Epithelial cell of prostate (primary cell): ENCODE measurements at places on chromosomes 7 and 10.

- DNase-seq, result no peak
These were observed 23.6 kb downstream of the PDLIM1 start for GRCh38 chr10:95267251-95267650.

DNA sequence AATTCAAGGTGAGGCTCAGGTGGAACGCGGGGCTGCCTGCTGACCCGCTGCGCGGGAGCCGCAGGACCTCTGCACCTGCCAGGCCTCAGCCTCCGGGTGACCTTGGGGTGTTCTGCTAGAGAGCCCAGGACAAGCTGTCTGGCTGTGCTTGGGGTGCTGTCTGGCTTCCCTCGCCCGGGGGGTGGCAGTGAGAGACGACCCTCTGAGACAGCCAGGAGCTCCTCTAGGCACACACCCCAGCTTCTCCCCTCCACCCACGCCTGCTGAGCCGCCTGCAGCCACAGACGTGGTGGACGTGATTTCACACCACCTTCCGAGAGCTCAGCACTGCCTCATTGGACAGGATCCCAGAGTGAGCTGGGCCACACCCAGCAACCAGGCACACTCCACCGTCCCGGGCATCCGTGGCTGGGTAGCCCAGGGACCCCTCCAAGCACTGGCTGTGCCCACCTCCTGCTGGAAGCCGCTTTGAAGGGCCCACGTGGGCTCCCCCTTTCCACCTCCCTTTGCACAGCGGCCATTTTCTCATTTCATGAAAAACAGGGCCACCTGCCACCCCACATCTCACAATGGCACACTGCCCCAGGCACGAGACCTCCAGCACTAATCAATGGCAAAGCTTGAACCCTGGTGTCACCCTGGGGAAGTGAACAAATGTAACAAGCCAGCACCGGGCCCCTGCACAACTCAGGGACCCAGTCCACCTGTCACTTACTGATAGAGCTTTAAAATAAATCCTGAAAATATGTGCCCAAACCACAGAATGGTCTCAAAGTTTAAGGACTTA lies 35.0 kb downstream of the ZFAND2A start:
- no peak for DNase-seq

- DNase-seq, result no peak
These were observed 160.3 kb upstream of the KLF14 start for GRCh38 chr7:130894146-130894908.

- no peak for DNase-seq
These were observed 2.9 kb downstream of the MIOS start for GRCh38 chr7:7569615-7570014.

DNA sequence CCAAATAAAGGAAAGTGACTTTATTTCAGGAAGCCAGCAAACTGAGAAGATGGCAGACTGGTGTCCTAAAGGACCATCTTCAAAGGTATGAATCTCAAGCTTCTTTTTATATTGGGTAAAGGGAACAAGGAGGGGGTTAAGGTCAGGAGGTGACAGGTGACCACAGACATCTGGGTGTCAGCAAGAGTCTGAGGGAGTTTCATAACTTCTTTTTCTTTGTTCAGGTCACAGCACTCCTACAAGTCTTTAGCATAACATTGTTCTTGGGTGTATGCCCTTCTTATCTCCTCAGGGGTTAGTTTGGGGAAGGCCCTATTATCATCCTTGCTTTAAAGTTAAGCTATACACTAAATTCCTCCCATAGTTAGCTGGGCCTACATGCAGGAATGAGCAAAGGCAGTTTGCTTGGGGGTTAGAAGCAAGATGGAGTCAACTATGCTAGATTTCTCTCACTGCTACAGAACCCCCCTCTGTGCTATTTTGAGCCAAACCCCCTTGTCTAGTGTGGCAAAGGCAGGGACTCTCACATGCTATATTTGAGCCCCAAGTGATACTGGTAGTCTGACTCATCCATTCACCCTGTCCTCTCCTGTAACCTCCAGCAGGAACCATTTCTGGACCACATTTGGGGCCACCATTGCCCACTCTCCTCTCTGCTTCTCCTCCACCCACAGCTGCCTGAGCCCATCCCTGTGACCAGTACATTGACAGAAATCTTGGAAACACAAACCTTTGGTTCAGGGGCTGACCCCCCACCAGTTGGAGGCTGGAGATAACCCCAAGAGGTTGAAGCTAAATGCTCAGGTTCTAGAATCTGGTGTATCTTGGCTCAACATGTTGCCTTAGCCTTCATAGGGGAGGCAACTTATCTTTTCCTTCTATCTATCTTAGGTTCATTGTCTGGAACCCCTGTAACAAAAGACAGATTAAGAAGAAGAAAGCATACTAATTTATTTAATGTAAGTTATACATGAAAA lies 55.5 kb upstream of the LRGUK start:
- DNase-seq, result no peak

DNA sequence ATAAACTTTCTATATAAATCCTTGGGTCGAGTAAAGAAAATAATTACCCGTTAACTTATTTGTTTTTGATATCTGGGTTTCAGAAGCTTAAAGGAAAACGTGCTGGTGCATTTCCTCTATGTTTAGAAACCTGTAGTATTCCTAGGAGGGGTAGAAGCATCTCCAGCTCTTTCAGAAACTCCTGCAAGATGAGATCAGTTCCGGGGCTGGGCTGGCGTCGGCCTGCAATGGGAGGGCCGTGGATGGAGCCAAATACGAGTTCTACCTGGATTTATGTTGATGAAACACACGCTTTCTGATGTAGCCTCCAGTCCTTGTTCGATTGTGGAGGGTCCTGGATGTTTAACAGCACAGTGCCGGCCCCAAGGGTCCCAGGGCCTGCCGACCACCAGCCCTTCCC lies 35.8 kb upstream of the DIP2C start:
- DNase-seq, result no peak

DNA sequence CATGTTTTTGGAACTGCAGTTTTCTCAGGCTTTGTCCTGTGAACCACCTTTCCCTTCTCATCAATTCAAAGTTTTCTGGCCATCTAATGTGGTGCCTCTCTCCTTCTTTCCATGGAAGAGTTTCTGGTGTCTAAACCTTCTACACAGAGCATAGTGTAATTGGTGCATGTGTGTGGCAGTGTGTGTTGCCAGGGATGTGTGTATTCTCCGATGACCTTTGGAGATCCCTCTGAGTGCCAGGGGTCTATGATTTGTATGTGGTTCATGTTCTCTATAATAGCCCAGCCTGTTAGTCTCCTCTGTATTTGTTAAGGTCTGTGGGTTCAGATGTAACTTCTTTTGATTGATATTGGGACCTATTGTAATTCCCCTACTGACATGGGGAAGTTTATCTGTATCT lies 1.5 kb downstream of the TAS2R60 start:
- no peak for DNase-seq

DNA sequence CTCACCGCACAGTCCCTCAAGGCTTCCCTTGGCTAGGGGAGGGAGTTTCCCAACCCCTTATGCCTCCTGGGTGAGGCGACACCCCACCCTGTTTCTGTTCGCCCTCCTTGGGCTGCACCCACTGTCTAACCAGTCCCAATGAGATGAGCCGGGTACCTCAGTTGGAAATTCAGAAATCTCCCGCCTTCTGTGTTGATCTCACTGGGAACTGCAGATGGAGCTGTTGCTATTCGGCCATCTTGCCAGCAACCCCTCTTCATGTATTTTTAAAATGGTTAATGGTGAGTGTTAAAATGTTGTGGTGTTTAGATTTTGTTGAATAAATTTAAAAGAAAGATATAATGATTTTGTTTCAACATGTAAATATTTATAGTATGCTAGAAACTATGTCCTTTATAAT lies 22.0 kb downstream of the UMAD1 start:
- no peak for DNase-seq

- DNase-seq, result no peak
These were observed 108.8 kb upstream of the PCLO start for GRCh38 chr7:83271212-83272099.

DNA sequence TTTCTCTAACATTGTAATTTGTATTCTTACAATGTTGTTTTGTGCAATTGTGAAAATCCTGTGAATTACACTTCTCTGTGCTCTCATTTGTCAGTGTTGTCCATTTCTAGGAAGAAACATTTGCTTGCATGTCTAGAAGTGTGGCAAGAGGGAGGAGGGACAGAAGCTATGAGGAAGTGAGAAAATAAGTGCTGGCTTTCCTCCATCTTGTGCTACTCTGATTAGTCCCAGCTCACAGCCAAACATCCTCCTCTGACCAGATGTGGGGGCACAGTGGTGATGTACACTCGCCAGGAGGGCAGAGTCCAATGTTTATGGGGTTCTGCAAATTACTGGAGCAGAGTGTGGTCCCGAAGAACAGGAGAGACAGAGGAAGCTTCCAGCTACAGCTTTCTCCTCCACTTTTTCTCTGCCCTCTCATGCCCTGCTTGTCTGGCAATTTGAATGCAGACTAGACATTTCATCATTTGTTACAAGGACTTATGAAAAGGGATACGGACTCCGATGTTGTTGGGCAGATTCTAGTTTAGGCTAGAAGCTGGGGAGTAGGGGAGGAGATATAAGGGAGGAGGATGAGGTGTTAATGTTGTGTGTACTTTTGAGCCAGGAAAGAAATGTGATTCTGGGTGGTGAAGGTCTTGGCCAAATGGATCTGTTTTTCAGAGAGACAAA lies 131.0 kb upstream of the C1GALT1 start:
- no peak for DNase-seq

- no peak for DNase-seq
These were observed 259.7 kb downstream of the CALN1 start for GRCh38 chr7:72152161-72153131.

DNA sequence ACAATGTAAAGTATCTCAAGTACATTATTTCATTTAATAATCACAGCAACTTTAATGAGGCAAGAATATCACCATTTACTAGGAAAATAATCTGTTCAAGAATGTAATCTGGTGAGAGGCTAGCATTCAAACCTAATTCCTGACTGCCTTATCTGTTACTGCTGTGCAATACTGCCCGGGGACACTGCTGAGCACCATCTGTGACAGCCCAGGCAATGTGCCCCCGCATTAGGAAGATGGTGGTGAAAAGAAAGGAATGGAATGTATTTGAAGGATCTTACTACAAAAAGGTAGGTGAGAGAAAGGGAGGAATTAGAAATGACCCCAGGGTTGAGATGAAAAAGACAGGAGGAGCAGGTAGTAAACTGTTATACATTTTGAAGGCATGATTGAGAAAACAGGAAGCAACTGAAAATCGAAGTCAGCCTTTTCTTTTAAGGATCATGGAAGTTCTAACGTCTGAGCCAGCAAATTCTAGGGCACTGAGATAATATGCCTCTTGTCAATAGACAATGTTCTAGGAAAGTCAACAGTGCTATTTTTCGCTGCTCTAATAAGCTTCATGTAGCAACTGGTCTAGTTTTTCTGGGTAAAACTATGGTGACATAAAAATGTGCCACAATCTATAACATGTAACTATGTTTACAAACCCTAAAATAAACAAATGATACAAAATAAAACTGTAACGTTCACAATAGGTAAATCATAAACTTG lies 90.4 kb downstream of the ETV1 start:
- DNase-seq, result no peak

- DNase-seq, result no peak
These were observed 1.5 kb downstream of the BZW2 start for GRCh38 chr7:16647435-16647960.

GRCh38 chr10:100614429-100615095 lies 78.8 kb downstream of the HIF1AN start:
- DNase-seq, result no peak

- DNase-seq, result no peak
These were observed 37.3 kb downstream of the PTPRN2 start for GRCh38 chr7:158550394-158550700.

DNA sequence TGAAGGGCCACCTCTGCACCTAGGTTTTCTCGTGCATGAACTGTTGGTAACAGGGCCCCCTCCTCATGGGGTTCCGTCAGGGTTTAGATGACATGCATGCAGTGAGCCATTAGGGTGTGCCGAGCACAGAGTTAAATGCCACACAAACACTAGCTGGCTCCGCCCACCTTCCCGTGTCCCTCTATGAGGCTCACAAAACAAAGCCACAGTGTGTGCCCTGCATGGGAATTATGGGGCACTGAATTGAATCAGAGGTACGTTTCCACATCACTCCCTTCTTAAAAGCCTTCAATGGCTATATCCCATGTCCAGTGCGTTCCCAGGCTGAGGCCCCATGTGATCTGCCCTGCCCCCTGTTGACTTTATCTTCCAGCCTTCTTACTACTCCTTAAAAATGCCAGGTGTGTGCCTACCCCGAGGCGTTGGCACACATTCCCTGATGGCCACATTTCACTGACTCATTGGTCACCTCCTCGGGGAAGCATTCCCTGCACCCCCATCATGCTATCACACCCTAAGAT lies 35.7 kb downstream of the GSDME start:
- DNase-seq, result no peak

DNA sequence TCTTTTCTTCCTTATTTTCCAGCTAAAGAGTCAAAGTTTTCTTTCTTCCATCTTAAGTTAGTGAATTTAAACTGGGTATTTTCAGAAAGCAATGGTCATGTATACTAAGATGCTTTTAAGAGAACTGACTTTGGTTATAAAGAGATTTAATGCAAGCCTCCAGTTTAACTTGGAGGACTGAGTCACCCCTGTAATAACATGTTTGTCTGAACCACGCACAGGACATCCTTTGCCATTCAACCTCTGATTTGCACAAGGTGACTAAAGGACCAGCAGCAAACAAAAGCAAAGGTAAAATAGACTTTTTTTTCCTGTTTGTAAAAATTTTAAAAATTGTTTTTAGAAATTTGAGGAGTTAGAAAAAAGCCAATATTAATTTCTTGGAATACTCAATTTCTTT lies 2.9 kb downstream of the HYAL4 start:
- DNase-seq, result no peak

DNA sequence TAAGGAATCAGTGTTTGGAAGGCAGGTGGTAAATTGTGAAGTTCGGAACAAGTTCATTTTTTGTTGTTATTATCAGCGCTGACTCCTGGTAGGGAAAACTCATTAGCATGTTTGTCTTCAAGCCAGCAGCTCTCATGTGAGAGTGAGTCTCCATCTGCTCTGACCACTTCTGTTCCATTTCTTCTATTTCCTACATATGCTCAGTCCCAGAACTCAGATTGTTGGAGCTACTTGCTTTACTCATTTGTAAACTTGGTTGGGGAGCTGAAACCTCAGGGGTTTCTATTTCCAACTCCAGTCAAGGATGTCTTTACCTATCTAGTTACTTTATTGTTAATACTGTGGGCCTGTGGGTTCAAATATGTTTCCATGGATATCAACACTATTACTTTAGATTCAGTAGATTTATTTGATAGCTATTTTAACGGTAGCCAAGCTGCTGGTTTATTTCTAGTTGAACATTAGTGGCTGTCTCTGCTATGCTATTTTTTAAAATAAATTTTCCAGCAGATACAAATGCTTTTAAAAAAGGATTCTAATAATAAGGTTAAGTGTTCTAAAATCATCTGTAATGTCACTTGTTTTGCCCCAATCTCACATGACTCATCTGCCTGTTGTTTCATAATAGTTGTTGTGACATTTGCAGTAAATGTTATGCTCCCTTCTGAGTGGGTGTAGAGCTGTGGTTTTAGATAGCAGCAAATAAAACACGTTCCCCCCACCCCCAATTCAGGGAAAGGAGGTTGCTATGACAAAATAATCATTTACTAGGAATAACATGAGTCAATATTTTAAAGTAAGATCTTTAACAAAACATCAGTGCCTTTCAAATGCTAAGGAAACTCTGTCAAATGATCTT lies 143.3 kb downstream of the HDAC9 start:
- DNase-seq, result no peak
